ENCODE measurements at places on chromosomes 1 and 21. TPM values are rescaled to one million over a fixed set of nuclear protein-coding genes. Genes with fewer than 3 reads are reported as not detected.
A peak's percentile ranks its signal among the peaks of the same experiment; 100 is the strongest.

DNA sequence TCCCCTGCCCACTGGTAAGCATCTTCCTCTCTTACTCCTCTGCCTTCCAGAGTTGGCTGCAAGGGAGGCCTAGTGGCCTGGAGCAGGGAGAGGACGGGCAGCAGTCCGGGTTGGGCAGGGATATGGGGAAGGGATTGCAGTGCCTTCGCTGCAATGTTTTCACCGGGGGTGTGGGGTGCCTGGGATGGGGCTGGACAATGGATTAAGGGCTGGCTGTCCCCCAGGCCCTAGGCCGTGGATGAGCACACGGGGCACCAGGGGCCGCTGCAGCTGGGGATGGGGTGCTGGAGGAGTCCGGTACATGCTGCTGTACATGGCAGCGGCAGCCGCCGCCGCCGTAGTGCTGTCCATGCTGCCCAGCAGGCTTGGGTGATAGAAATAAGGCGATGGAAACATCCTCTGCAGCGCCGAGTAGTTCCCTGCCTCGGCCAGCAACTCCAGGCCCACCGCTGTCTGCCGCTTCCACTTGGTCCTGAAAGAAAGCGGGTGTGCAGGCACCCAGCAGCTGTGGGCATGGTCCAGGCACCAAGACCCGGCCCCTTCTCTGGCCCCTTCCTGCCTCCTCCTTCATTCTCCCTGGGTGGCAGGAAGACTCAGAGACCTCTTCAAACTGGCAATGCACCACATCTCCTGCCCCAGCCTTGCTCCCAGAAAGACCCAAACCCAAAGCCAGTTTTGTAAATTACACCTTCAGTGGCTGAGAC, 4.8 kb downstream of the BARHL2 start:
- DNase-seq = no peak

DNA sequence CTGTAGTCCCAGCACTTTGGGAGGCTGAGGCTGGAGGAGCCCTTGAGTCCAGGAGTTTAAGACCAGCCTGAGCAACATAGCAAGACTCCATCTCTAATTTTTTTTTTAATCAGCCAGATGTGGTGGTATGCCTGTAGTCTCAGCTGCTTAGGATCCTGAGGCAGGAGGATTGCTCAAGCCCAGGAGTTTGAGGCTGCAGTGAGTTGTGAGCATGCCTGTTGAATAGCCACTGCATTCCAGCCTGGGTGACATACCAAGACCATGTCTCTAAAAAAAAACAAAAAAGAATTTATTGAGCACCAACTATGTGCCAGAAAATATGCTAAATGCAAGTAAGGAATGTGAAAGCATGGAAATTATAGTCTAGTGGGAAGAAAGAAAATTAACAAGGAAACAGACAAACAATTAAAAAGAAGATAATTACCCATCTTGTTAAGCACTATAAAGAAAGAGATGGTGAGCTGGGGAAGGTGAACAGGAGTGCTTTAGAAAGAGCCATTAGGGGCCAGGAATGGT, 104.0 kb upstream of the ZNF678 start:
- DNase-seq = no peak

- no peak for DNase-seq
Observed at GRCh38 chr1:205667909-205668643, 12.2 kb downstream of the SLC45A3 start.

The S100PBP gene
- total RNA-seq = 26.9 TPM

- DNase-seq = no peak
Observed at GRCh38 chr1:193241132-193241827, 54.9 kb upstream of the B3GALT2 start.

- DNase-seq = peak; percentile 84
Observed at GRCh38 chr1:26862781-26863684, at the start of gene SFN. Gene SFN, plus strand, starts transcription at chr1:26863149. Its CDS starts 64 bp downstream, at chr1:26863213.

The OR2G3 gene
- not detected for total RNA-seq
